Stimulated activated CD8-positive, alpha-beta memory T cell treated with anti-CD3 and anti-CD28 coated beads, Interleukin-2, amount 100 ng/mL, for 1 hour (primary cell): ENCODE measurements at places on chromosomes 12 and 14.

GRCh38 chr12:111482462-111482861 lies 76.7 kb downstream of the SH2B3 start:
- no peak for DNase-seq

DNA sequence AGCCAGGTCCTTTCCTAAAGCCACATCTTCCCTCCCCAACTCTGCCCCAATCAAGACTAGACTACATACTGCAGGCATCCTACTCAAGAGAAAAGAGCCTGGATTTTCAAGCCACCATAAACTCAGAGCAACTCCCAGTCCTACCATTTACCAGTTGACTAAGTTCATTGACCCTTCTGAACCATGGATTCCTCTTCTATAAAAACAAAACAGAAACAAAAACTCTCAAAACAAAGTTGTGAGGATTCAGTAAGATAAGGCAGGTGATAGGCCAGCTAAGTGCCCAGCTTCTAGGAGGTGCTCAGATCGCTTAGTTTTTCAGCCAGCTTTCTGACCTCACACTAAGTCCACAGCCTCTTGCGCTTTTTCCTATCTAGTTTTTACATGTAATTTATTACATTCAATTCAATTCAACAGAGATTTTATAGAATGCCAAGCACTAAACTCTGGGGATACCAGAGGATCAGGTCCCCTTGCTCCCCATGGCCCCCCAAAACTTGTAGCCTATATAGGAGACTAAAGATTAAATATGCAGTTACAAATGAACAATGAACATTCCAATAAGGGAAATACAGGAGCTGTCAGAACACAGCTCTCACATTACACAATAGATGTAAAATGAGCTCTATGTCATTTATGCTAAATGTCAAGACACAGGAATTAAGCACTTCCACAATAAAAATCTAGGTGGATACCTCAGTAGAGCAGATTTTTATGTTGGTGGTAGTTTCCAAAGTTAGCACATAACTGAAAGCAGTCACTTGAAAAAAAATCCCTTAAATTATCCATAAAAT lies 104.5 kb upstream of the EGLN3 start:
- no peak for DNase-seq

GRCh38 chr14:104855532-104856090 lies 9.5 kb upstream of the CEP170B start:
- no peak for DNase-seq

GRCh38 chr14:49962621-49963020 lies 69.7 kb downstream of the ARF6 start:
- no peak for DNase-seq

DNA sequence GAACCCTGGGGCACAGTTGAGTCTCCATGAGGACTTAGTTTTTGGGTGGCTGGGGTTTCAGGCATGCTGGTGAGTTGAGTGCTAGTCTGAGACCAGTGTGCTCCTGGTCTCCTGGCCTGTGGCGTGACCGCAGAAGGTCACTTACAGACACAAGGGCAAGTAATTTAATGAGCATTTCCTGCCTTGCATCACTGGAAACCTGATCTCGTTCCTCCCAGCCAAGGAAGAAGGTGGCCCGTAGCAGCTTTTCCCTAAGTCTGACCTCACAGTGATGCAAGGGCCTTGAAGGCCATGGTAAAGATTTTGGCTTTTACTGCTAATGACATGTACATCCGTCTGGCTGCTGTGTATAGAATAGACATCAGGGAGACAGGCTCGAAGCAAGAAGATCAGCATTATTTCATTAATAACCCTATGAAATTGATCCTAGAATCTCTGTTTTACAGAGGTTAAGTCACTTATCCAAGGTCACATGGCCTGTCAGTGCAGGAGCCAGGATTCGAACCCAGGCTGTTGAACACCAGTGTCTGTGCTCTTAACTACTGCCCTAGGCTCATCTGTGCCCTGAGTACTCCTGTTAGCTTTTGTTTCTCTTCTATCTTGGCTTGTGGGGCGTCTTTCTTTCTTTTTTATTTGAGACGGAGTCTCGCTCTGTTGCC lies 4.6 kb downstream of the TMEM120B start:
- no peak for DNase-seq

- no peak for DNase-seq
These were observed 168.1 kb upstream of the NOVA1 start for GRCh38 chr14:26765768-26766520.

DNA sequence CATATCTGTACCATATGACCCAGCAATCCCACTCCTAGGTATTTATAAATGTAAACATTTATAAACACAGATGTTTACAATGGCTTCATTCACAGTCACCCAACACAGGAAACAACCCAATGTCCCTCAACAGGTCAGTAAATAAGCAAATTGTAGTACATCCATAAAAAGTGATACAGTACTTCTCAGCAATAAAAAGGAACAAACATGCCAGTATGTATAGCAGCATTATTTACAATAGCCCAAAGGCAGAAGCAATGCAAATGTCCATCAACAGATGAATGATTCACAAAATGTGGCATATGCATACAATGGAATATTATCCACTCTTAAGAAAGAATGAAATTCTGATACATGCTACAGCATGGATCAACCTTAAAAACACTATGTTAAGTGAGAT lies 27.6 kb upstream of the MAP3K9 start:
- DNase-seq, result no peak

- DNase-seq, result no peak
These were observed 86.2 kb downstream of the HELB start for GRCh38 chr12:66388517-66388916.

GRCh38 chr14:98976271-98976670 lies 295.7 kb downstream of the BCL11B start:
- no peak for DNase-seq

GRCh38 chr14:52602131-52602530 lies 49.5 kb downstream of the GPR137C start:
- no peak for DNase-seq

DNA sequence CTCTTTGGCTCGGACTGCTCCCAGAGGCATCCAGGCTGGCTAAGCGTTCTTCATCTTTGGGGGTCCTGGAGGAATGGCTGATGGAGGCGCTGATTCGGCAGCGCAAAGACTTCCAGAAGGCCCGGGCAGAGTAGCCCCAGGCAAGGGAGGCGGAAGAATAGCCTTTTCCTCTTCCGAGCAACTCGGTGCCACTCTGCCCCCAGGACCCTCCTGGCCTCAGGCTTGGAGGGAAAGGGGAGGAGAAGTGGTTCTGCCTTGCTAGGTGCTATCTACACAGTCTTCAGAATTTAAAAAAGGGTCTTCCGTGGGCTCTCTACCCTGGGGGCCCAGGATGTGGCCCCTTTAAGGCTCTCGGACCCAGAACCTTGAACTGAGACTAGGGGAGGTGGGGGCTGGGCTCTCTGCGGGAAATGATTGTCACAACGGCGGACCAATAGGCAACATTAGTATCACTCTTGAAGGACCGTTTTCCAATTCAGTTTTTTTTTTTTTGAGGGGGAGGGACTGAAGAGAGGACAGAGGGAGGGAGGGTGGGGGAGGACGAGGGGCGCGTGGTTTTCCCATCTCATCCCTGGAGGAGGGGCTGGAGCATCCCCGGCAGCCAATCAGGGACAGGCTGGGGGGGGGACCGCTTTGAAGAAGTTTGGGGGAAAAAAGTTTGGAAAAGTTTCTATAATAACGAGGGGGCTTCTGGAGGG lies at the start of gene NFATC4:
Gene NFATC4 (plus strand): TSS at position 671 of the 698 bp plus-strand sequence. CDS start 157 bp downstream, outside the sequence.
- DNase-seq, result no peak

GRCh38 chr14:77613201-77613600 lies 3.2 kb downstream of the SPTLC2 start:
- no peak for DNase-seq

DNA sequence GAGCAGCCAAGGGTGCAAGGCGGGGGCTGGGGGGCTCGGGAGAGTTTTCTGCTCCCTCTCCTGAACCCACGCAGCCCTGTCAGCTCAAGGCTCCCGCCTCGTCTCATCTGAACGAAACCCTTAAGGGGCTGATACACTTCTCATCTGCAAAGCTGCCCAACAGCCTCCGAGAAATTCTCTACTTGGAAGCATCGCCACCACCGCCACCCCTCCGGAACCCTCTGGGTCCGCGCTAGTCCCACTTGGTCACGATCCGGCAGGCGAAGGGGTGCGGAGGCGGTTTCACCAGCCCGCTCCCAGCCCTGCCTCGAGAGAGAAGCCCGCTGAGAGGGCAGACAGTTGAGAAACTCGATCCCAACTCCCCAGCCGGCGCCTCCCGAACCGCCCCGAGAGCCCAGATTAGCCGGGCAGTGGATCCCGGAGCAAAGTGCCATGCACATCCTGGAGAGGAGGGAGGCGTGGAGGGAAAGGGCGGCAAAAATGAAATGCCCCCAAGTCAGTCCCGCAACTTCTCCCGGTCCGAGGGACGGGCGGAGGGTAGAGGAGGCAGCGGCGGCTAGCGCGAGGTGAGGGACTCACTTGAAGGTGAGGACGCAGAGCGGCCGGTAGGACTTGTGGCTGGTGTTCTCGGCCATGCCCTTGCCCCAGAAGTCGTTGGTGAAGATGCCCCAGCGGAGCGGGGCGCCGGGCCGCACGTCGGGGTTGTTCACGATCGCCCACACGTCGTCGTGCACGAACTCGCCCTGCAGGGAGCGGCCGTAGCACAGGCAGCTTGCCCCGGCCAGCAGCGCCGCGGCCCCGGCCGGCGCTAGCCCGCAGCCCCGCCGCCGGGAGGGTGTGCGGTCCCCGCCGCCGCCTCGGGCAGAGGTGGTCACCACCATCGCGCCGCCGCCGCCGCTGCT lies 620 bp downstream of the TMTC1 start:
- no peak for DNase-seq

- no peak for DNase-seq
These were observed 30.1 kb upstream of the GPR132 start for GRCh38 chr14:105095236-105095805.
